Neural cell (in vitro differentiated cells): ENCODE measurements at places on chromosomes 2 and 18. TPM values are rescaled to one million over a fixed set of nuclear protein-coding genes. Genes with fewer than 3 reads are reported as not detected.

The NEU2 gene
- not detected in 2 replicates for polyA plus RNA-seq

The ELOA2 gene
- not detected in 2 replicates for polyA plus RNA-seq

The TRIM54 gene
- polyA plus RNA-seq: 0.28 TPM in 1 of 2 replicates, not detected in the other

The GDF7 gene
- polyA plus RNA-seq: 0.38 and 0.62 TPM in 2 replicates

The ZNF516 gene
- 8.3 and 11.5 TPM in 2 replicates for polyA plus RNA-seq
